ENCODE measurements at places on chromosomes 4 and X.

GRCh38 chr4:90457817-90458216 is 330.6 kb downstream of the CCSER1 start:
- DNase-seq: no peak

DNA sequence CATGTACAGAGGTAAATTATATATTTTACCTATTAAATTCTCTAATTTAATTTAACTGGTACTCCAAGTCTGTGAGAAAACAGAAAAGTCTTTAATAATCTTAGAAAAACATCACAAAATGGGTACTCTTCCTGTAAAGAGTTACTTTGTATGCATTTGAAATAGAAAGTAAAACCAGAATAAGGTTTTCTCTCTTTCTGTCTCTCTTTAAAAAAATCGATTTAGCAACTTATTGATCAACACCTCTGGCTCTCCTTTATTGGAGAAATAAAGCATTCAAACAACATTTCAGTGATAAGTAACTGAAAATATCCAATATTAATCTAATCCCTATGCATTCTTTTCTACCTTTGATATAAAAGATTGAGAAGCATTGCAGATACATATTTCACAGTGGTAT is 27.4 kb downstream of the ATOH1 start:
- no peak for DNase-seq

DNA sequence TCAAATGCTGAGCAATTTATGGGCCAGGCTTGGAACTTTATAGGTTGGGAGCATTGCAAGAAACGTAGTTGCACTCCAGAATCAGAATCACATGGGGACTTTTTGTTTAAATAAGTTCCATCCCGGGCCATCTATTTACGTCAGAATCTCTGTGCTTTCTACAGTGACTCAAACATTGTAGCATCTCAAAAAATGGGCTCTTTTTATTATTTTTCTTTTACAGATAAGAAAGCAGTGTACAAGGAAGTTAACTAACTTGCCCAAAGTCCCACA is 10.2 kb downstream of the CC2D2A start:
- DNase-seq: peak; percentile 80

GRCh38 chr4:183599284-183599683 is 59.7 kb downstream of the RWDD4 start:
- no peak for DNase-seq

DNA sequence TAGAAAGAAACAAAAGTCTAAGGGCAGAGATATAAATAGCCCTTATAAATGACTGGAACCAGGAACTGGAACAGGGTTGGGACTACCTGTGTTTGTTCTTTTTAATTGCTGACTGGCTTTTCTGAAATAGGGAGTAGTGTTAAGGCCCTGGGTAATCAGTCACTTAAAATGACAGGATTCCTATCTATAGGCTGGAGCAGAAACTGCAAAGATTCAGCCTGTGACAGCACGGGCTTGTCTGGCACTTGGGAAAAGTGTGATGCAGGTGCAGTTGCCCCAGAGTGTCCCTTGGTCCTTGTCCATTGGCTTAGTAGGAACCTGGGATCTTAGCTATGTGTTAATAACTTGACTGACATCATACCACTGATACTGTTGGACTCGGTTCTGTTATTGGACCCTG is 14.7 kb upstream of the PLAC8 start:
- no peak for DNase-seq

DNA sequence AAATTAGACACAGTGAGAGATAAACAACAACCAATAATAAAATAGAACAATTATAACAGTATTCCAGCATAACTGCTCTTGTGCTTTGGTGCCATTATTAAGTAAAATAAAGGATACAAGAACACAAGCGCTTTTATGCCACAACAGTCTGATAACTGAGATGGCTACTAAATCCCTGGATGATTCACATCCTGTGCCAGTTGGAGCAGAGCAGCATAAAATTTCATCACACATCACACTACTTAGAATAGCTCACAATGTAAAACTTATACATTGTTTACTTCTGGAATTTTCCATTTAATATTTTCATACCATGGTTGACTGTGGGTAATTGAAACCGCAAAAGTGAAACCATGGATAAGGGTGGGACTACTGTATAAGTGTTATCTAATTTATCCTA is 399.9 kb upstream of the CNKSR2 start:
- DNase-seq: peak; percentile 47

GRCh38 chr4:118770741-118771187 is 65.2 kb downstream of the SEC24D start:
- DNase-seq: no peak

- DNase-seq: no peak
These were observed 1.4 kb upstream of the PACRGL start for GRCh38 chr4:20698820-20699219.

DNA sequence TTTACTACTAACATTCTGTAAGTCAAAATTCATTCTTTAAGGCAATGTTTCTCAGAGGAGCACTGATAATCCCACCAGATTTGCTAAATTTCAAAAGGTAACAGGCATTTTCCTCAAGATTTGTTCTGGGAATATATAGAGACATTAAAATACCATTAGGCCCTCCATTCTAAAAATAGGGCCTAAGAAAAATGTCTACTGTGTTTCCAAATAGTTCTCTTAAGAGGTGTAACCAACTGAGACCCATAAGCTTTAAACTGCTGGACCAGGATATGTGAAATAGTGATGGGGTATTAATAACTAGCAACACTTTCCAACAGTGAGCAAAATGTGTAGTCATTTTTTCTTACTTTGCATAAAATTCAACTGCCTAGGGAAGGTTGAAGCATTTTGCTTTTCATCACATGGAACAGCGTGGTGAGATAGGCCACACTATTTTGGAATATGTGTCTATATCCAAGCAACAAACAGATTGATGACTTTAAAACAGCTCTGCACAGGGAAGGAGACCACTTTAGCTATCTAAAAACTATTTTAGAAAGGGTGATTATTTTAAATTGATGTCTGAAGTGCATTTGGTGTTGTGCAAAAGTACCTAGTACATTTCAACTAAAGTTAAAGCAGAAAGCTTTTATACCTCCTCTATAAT is 89.9 kb downstream of the CORIN start:
- DNase-seq: no peak

GRCh38 chr4:141922236-141922635 is 285.9 kb downstream of the IL15 start:
- DNase-seq: no peak

- peak; percentile 21 for DNase-seq
These were observed 109.4 kb upstream of the MAP3K15 start for GRCh38 chrX:19624739-19625138.

DNA sequence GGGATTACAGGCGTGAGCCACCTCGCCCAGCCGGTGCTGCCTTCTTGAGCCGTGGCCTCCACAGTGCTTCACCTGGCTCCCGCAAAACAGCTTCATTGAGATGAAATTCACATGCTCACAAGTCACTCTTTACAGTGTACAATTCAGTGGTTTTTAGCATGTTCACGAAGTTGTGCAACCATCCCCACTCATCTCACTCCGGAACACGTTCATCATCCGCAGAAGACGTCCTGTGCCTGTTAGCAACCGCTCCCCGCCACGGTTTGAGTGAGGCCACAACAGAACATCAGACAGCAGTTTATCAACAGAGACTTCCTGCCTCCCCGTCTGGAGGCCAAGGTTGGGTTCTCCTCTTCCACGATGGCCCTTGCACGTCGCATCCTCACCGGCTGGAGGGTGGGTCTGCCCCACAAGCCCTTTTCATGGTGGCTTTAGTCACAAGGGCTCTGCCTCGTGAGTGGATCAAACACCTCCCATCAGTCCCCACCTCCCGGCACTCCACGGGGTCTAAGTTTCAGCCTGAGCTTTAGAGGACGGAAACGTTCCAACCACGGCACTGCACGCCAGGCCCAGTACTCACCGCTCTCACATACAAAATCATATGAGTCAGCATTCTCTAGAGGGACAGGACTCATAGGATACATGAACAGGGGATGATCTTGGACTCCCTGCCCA is 29.6 kb upstream of the SPON2 start:
- peak; percentile 98 for DNase-seq

GRCh38 chrX:101595739-101596419 is 21.9 kb downstream of the ARMCX6 start:
- DNase-seq: peak; percentile 68

DNA sequence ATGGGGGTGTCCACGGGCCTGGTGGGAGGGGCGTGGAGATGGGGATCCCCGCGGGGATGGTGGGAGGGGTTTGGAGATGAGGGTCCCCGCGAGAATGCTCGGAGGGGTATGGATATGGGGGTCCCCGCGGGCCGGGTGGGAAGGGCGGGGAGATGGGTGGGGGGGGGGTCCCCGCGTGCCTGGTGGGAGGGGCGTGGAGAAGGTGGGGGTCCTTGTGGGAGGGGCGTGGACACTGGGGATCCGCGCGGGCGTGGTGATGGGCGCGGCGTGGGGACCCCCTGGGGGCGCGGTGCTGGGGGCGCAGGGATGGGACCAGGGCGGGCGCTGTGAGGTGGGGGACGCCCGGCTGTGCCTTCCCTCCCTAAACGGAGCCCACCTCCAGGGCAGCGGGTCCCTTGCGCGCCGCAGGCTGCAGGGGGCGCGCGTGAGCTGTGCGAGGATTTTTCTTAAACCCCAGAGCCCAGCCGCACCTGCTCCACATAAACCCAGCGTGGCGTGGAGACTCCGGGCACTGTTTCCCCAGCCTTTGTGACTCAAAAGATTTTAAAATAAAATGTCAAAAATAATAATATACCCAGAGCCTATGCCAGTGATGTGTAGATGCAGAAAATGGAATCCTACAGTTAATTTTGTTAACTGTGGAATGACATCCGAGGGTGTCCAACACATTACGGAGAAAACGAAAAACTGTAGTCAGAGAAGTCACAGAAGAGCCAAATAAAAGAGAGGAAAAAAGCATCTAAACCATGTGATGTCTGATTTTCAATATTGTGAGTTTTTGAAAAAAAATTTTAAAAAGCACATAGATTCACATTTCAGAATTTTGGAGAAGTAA is 1.5 kb upstream of the ASMTL start:
- peak; percentile 71 for DNase-seq
